ENCODE measurements at places on chromosomes 7 and 10.

DNA sequence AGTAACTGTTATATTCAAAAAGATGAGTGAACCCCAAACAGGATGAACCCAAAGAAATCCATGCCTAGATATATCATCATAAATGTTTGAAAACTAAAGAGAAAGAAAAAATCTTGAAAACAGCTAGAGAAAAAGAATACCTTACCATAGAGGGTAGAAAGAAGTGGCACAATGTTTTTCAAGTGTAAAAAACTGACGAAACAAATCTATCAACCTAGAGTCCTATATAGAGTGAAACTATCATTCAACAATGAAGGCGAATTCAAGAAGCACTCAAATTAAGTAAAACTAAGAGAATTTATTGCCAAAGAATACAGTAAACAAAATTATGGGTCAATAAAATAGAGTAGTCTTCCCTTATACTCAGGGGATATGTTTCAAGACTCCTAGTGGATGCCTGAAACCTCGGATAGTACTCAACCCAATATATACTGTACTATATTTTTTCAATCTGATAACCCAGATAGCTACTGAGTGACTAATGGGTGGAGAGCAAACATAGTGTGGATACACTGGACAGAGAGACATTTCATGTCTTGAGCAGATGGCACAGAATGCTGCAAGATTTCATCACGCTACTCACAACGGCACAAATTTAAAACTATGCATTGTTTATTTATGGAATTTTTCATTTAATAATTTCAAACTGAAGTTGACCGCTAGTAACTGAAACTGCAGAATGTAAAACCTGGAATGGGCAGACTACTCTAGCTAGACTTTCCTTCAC, 52.6 kb upstream of the TMEM106B start:
- DNase-seq, result peak; percentile 10

DNA sequence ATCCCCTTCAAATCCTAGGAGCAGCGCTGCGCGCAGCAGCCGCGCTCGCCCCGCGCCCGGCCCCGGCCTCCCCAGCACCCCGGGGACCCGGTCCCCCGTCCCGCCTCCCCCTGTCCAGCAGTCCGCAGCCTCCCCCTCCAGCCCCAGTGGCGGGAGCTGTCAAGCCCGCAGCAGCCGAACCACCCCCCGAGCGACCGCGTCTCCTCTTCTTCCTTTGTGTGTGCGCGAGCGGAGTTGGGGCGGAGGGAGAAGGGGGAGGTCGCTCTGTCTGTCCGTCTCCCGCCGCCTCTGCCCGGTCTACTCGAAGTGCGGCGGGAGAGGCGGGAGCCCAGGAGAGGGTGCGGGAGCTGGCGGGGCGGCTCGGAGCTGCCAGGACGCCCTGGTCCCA, 375 bp upstream of the CHN2 start:
- peak; percentile 2 for DNase-seq

DNA sequence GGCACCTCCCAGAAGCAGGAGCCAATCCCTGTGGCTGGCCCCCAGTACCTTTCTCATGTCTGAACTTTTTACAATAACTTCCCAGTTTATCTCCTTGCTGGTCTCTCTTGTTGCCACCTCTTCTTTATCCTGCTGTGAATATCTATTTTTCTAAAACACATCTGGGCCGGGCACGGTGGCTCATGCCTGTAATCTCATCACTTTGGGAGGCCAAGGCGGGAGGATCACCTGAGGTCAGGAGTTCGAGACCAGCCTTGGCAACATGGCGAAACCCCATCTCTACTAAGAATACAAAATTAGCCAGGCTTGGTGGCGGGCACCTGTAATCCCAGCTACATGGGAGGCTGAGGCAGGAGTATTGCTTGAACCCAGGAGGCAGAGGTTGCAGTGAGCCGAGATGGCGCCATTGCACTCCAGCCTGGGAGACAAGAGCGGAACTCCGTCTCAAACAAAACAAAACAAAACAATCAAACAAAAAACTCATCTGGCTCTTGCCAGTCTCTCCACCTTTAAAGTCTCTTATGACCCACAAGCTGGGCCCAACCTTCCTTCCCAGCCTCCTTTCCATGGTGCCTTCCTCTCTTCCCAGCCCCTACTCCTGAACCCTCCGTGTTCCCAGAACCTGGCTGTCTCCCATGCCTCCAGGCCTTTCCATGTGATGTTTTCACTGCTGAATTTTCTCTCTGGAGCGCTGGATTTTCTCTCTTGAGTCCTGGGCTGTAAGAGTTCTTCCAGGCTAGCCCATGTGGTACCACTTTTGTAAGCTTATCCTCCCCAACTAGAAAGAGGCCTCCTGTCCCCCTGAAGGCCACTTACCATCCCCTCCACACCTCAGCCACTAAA, 51.3 kb downstream of the HIP1 start:
- DNase-seq, result no peak

DNA sequence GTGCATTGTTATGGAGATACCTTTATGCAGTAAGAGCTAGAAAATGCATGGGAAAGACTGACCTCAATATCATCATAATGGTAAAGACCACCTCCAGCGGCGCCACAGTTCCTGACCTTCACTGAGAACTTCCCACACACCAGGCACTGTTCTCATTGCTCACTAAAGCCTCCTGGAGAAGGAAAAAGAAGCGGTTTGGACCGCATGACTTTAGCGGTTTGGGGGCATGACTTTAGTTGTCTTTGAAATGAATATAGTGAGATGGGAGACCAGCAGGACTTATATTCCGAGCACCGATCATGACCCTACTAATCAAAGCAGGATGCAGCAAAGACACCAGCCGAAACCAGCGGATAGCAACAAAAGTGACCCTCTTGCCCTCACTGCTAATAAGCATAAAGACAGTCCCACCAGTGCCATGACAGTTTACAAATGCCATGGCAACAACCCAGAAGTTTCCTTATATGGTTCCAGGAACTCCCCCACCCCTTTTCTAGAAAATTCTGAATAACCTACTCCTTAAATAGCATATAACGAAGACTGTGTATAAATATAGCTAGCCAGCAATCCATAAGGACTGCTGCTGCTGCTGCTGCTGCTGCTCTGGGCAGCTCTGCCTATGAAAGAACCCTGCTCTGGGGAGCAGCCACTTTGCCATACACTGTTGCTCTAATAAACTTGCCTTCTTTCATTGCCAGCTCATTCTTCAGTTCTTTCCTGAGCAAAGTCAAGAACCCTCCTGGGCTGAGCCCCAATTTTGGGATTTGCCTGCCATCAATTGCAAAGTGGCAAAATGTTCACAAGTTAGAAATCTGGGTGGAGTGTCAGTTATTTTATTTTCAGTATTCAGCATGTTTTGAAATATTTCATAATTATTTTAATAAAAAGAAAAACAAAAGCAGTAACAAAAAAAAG, 694.1 kb downstream of the SUGCT start:
- no peak for DNase-seq

DNA sequence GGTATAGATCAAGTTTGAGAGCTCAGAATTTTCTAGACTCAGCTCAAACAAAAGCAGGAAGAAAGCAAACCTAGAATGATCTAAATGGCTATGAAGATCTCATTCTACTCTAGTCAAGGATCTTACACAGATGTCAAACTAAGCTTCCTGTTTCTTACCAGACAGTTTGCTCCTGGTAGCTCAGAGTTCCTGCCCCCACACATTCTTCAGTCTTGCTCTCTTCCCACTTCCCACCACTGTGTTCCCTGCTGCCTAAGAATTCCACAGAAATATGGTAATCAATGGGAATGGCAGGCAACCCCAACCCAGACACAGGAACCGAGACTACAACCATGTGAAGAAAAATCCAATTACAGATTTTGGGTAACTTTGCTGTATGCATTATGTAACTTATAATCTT, 133.4 kb upstream of the PTN start:
- peak; percentile 69 for DNase-seq

DNA sequence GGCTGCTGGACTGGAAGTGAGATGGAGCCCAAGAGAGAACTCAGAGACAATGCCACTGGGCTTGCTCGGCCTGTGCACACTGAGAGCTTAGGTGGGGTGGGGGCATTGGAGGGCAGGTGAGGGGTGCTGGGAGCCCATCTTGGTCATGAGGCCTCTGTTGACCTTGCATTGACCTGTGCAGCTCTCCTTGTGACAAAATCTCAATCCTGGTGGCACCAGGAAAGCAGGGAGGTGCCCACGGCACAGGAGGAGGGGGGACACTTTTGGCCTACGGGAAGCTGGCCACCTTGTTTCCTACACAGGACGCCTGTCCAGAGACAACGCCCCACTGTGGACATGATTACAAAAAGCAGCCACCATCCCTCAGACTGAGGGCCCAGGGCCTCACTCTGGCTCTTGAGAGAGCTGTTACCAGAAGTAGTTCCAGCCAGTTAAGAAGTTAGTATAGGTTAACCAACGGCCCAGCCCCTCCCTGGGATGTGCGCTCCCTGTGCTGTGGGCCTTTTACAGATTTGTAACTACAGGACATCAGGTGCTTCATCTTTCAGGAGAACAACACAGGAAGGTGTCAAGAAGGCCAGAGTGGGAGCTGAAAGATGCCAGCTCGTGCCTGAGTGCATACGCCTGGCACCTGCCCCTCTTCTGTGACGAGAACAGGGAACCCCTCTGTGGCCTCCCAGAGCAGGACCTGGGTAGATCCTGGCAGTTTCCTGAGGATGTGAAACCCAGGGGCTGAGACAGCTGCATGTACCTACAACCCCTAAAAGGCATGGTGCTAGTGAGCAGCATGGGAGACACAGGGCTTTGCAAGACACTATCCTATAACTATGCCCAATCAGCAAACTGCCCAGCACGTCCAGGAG, 10.3 kb downstream of the PKD1L1 start:
- DNase-seq, result no peak

GRCh38 chr10:5629303-5630111, 36.9 kb downstream of the ASB13 start:
- DNase-seq, result peak; percentile 75

DNA sequence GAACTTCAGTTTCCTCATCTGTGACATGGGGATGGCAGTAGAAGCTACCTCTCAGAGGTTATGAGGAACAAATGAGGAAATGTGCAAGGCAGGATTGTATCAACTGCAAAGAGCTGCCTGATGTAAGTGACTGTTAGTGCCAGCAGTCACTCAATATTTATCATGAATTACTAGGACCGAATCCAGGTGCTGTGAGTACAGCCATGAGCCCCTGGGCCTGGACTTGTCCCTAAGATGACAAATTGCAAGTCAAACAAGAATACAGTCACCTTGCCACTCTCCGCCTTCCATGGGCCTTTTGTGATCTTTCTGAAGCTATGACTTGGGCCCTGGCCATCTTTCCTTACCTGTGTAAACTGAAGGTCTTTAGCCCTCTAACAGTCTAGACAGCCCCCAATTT, 27.7 kb upstream of the TLX1 start:
- no peak for DNase-seq

- peak; percentile 1 for DNase-seq
These were observed 365.6 kb downstream of the ANKRD7 start for GRCh38 chr7:118590107-118590506.

- no peak for DNase-seq
These were observed 946.0 kb downstream of the NRG3 start for GRCh38 chr10:82821043-82821442.

- no peak for DNase-seq
These were observed 66.4 kb upstream of the ZMIZ1 start for GRCh38 chr10:79002336-79002735.

GRCh38 chr10:103367782-103368518, at the start of gene TAF5:
Gene TAF5, plus strand, starts transcription at chr10:103367976. Its CDS starts 14 bp downstream, at chr10:103367990.
- DNase-seq, result peak; percentile 97

GRCh38 chr7:68222311-68222710, 1225.7 kb downstream of the TYW1 start:
- no peak for DNase-seq

DNA sequence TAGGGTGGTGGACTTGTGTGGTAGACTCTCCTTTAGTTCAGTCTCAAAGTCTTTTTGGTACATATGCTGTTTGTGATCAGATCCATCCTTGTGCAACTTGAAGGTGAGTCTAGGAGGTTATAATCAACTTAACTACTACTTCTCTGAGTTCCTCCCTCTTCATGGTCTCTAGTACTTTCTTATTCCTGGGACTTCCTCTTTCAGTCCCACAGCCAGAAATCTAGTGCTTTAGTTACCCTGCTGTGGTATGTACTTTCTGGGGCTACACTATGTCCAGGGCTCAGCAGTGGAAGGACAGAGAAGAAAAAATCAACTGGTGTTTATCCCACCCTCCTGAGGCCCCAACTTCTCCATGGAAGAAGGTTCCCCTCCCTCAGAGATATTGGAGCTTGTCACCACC, 19.4 kb upstream of the ATAD1 start:
- no peak for DNase-seq

- DNase-seq, result no peak
These were observed 22.3 kb upstream of the ARPC1B start for GRCh38 chr7:99352247-99352646.

GRCh38 chr10:84987039-84987438, 658.6 kb downstream of the CCSER2 start:
- no peak for DNase-seq

DNA sequence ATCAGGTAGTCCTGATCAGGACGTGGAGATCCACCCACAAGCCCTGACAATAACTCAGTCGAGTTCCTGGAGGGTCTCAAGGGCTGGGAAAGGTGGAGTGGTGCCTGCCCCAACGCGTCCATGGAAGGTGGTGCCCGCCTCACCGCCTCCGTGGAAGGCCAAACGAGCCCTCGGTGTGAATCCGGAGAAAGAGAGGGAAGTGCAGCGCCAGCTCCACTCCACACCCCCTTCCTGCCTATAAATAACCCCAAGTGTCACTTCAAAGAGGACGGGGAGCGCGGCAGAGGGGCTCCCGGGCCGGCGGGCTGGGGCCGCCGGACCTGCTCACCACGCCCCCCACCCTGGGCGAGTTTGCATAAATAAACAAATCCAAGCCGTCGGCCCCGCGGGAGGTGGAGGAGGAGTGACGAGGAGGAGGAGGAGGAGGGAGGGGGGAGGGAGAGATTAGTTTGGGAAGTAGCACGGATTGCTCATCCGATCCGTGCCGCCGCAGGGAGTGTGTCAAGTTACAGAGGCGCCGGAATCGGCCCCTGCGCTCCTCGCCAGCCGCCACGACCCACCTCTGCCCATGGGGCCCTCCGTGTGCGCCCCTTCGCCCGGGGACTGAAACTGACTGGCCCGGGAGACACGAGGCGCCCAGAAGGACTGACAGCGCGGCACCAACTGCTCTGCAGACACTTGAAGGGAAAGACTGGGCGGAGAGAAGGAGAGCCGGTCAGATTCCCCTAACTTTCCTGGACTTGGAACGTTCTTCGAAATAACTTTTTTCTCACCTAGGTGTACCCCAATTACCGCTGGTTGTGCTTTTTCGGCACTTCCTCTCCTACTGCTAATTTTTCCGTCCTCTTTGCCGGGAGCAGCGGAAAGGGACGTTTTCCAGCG, at the start of gene COL13A1:
COL13A1 (plus strand) TSS at position 473 of the 882 bp plus-strand sequence. CDS start 518 bp downstream, outside the sequence.
- peak; percentile 83 for DNase-seq

- DNase-seq, result no peak
These were observed 783.8 kb downstream of the NXPH1 start for GRCh38 chr7:9217204-9217603.

GRCh38 chr10:6283655-6284054, 80.9 kb downstream of the PFKFB3 start:
- DNase-seq, result no peak

GRCh38 chr7:47227762-47228177, 354.1 kb downstream of the TNS3 start:
- peak; percentile 92 for DNase-seq

All from fibroblast of skin of back (primary cell).